Activated B cell treated with CpG ODN at 0.5 μM for 24 hours (primary cell): ENCODE measurements at places on chromosomes 3 and 15. TPM values are rescaled to one million over a fixed set of nuclear protein-coding genes. Genes with fewer than 3 reads are reported as not detected.

The CD86 gene
- total RNA-seq = 31.2 and 31.7 TPM in 2 replicates

The TAGLN3 gene
- not detected in 2 replicates for total RNA-seq

DNA sequence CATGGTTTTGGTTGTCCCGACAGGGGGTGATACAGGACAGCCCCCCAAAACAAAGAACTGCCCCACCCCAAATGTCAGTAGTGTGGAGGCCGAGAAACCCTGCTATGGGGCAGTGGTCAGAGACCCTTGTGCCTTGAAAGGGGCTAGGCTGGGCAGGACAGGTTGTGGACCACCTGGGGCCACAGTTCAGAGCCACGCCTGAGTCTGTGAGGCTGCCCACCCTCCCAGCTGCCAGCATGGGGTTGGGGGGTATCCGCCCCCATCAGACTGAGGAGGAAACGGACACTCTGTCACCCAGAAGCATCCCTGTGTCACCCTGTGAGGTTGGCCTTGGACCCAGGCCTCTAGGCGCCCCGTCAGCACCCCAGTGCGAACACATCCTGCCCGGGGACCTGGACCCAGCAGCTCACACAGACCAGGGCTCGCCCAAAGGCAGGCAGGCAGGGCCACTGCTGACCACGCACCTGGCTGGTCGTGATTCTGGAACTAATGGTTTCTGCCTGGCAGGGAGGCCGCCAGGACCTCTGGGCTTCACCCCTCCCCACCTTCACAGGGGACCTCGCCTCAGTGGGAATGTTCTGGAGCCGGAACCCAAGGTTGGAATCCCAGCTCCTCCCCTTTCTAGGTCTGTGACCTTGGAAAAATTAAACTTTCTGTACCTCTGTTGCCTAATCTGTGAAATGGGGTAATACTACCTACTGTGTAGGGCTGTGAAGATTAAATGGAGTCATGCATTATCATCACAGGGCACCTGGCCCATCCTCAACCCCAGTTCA, 1.4 kb downstream of the SLC41A3 start:
- DNase-seq = no peak

- DNase-seq = no peak
Measured at GRCh38 chr15:65087873-65088642, 11.5 kb downstream of the KBTBD13 start.

- DNase-seq = no peak
Measured at GRCh38 chr3:113771993-113772392, 25.2 kb downstream of the ATP6V1A start.

The BCHE gene
- not detected in 2 replicates for total RNA-seq
